Smooth muscle cell of the brain vasculature (primary cell): ENCODE measurements at places on chromosomes 7 and 10.
A peak's percentile ranks its signal among the peaks of the same experiment; 100 is the strongest.

GRCh38 chr7:66921396-66921917 is 432 bp downstream of the TMEM248 start:
- DNase-seq: no peak

DNA sequence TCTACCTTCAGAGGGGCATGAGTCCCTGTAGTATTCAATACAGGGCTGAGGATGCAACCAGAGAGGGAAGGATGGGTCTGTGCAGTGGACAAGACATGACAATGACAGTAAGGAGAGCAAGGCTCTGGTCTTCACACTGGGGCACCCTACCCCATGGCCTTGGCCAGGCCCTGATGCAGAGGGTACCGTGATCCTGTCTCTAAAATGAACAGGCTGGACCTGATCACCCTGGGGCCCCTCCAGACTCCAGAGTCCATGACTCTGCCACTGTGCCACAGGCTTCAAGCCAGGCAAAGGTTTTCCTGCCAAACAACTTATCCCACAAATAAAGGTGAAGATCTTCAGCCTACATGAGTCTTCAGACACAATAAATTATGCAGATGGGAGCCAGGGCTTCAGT is 4.9 kb downstream of the MAT1A start:
- no peak for DNase-seq

DNA sequence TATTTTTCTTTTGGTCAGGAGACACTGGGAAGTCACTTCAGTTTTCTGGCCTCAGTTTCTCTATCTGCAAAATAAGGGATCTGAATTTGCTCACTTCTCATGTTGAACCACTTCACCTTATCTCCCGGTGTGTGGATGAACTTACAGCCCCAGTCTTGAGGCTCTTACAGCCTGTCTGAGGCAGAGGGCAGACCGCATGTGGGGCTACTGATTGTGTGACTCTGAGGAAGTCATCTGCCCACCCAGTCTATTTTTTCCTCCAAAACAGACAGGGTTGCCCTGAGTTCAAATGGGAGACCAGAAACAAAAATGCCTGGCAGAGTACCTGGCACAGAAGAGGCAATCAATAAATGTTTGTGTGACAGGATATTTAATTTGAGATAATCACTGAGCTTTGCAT is 78.3 kb downstream of the LRMDA start:
- DNase-seq: no peak

- no peak for DNase-seq
Measured at GRCh38 chr10:55273946-55274345, 472.9 kb upstream of the PCDH15 start.

GRCh38 chr10:34015700-34016099 is 681.2 kb upstream of the NRP1 start:
- no peak for DNase-seq

GRCh38 chr7:31640381-31640780 is 46.6 kb upstream of the PPP1R17 start:
- no peak for DNase-seq

GRCh38 chr7:97145068-97145467 is 27.6 kb downstream of the SDHAF3 start:
- peak; percentile 21 for DNase-seq

GRCh38 chr7:107594961-107595737 is 15.1 kb downstream of the BCAP29 start:
- DNase-seq: no peak

DNA sequence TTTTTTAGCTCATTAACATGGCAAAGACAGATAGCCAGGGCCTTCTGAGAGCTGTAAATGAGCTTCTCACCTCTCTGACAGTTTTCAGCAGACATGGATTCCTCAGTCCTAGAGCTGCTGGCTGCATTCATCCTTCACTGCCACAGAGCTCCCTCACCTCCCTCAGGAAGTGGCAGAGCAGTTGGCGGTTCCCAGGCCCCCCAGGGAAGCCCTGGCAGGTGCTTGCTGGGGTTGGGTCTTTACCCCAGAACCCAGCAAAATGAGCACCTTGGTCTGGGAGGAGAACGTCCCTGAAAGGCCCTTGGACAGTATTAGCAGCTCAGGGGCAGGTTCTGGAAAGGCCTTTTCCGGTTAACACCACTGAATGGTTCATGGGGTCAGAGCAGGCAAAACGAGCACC is 288.0 kb downstream of the PTPRN2 start:
- no peak for DNase-seq

GRCh38 chr7:2872296-2872874 is 28.3 kb upstream of the GNA12 start:
- no peak for DNase-seq

GRCh38 chr7:16636555-16637101 is 8.9 kb downstream of the ANKMY2 start:
- DNase-seq: no peak

- DNase-seq: no peak
Measured at GRCh38 chr7:148894591-148894990, 10.5 kb upstream of the EZH2 start.

- DNase-seq: peak; percentile 83
Measured at GRCh38 chr7:32490127-32490796, at the start of gene LSM5. Gene LSM5 (minus strand): TSS chr7:32490380. CDS start chr7:32490365, 15 bp downstream.

GRCh38 chr7:45655539-45655938 is 81.4 kb downstream of the ADCY1 start:
- no peak for DNase-seq

DNA sequence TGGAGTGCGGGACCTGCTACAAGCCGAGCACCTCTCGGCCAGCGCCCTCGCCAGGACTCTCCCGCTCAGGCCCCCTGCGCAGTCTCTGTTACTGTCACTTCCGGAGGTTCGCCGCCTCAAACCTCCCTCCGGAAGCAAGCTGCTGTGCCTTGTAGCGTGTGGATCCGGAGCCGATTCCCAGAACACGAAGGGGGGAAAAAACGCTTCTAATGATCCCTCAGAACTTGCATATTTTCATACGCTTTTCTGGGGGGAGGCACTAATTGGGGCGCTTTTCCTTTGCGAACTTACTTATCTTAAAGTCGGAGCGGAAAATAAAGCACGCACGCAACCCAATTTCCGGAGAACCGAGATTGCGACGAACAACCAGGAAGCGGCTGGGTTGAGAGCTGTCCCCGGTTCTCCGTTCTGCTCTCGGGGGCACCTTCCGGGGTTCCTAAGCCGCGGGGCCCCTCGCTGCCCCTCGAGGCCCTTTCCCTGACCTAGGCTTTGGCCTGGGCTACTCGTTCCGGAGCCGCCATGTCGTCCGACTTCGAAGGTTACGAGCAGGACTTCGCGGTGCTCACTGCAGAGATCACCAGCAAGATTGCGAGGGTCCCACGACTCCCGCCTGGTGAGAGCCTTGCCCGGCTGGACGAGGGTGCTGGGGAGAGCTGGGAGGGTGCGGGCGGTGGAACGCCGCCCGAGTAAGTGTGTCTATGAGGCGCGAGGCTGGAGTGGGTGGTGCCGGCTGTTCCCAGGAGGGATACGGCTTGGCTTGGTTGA is at the start of the genes VTI1A and ZDHHC6:
Gene VTI1A (plus strand): TSS at position 361 of the 765 bp plus-strand sequence. CDS start 159 bp downstream, at position 520.
Gene ZDHHC6 (minus strand): TSS at position 60 of the 765 bp plus-strand sequence. CDS start 1,478 bp downstream, outside the sequence.
- peak; percentile 70 for DNase-seq

DNA sequence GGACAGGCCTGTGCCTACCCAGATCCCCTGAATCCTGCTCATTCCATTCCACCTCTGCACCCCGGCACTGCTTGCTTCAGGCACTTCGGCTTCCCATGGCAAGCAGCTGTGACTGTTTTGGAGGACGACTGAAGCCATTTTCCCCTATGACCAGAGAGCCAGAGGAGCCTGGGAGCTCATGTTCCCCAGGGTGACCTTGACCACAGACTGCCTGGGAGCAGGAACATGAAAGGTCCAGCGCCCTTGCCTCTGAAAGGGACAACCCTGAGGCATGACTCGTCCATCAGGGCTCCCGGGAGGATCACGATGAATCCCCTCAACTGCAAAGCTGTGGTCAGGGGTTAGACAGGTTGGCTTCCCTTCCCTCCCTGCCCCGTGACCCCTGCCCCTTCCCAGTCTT is 16.7 kb upstream of the HMX3 start:
- DNase-seq: no peak

DNA sequence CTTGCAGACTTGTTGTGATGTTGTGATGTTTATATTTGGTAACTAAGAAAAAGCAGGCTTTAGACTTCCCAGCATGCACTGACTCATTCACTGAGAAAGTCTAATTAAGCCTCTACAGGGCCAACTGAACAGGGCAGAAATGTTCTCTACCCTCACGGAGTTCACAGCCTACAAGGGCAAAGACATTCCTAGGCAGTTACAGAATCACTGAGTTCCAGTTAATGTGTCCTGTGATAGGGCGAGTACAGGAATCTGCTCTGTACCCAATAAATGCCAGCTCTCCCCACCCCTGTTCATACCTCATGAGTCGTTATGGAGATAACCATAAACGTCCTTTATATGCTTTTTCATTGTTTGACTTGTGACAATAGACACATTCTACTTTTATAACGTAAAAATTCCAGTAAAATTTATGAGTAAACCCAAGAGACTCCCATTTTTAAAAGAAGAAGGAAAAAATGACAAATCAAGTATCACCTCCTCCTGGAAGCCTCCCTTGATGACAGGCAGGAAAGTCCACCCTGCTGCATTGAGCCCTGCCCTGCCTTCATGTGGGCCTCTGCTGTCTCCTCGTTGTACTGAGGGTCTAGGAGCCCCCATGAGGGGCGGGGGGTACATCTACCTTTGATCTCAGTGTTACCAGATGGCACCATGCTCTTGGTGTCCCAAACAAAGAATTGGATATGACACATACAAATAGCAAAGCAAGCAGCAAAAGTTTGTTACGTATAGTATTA is 14.3 kb downstream of the MUC12 start:
- DNase-seq: no peak

DNA sequence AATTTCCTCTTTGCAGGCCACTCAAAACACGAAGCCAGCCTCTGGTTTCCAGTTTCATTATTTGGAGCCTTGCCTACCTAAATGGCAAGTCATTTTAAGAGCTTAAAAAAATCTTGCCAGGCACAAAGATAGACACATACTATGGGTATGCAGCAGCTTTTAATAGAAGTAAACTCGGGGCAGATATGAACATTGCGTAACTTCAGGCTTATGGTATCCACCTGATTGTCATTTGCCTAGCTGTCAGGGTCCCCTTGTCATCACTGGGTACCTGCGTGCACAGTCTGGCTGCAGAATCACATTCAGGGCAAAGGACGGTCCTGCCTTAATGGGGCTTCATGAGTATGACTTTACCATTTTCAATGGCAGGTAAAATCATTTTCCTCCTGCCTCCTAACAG is 466.1 kb upstream of the NRP1 start:
- no peak for DNase-seq

GRCh38 chr7:12431886-12432556 is 28.4 kb upstream of the VWDE start:
- no peak for DNase-seq

- no peak for DNase-seq
Measured at GRCh38 chr7:30702200-30702599, 19.9 kb upstream of the CRHR2 start.

DNA sequence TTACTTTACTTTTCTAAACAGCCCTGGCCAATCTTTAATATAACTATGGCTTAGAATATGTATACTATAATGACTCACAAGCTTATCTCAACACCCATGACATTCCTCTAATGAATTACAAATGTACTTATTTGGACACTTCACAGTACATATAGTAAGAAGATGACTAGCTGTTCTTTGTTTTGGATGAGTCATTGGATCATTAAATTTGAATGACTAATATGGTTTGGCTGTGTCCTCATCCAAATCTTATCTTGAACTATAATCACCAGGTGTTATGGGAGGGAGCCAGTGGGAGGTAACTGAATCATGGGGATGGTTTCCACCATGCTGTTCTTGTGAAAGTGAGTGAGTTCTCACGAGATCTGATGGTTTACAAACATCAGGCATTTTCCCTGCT is 807.5 kb upstream of the SORCS1 start:
- DNase-seq: no peak

GRCh38 chr7:151839451-151839921 is 37.4 kb downstream of the PRKAG2 start:
- DNase-seq: no peak

- no peak for DNase-seq
Measured at GRCh38 chr7:112449353-112449752, 907 bp upstream of the IFRD1 start.

DNA sequence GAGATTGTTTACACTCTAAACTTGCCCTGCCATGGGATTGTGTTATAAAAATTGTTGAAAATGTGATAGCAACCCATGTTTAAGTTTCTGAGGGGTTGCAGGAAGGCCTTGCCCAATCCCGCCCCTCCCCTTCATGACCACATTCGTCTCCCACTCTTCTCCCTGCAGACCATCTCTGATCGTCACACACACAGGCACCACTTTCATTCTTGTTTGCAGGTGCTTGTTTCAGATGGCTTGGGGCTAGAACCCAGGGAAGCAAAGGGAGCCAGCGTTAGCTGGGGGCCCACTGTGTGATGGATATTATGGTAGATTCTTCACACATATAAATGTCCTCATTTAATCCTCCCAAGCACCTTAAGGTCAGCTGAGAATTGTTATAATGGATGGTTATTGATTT is 286.7 kb upstream of the HABP2 start:
- no peak for DNase-seq

DNA sequence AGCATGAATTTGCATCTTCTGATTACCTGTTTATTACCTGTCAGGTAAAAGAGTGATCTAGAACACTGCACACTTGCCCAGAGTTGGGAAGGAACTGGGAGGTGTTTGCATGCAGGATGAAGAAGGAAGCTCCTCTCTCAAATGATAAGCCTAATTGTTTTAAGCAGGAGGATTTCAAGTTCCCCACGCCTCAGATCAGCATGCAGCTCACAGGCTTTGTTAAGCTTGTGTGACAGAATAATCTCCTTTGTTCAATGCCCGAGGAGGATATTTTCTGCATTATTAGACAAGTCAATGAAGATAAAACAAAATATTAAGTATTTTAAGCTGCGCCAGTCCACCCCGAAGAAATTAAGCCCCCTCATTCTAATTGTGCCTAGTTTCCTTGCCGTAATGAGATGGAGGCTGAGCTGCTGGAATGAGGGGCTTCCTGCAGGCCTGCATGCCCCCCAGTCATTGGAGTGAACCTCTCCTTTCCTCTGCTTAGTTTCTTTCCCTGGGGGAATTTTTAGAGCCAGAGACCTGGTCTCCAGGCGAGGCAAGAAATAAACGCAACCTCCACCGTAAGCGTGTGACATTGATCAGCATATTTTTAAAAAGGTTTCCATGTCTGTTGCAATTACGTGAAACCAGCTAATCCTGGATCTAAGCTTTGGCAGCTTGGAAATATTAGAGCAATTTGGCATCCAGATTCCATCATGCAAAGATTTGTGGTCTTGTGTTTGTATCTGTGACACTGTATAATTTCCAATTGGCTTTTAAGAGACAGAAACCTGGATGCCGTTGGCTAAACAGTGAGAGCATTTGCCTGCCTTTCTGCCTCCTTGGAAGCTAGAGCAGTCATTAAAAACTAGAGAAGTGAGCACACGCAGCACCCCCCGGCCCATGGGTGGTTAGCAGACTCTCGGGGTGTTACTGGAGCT is 376.0 kb downstream of the GALNT17 start:
- no peak for DNase-seq

DNA sequence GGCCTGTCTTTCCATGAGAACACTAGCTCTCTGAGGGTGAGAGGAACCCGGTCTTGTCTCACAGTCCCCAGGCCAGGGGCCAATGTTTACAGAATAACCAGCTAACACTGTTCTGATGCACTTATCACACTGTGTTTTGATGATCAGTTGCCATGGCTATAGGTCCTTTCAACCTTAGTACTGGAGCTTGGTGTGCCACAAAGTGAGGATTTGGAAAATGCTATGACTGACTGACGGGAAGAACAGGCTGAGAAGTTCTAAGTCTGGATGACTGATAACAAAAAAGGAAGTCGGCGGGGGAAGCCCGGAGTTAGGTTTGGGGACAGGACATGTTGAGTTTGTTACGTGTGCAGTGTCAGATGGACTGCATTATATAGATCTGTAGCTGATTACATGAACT is 141.8 kb downstream of the CTTNBP2 start:
- DNase-seq: no peak

GRCh38 chr7:45122975-45123860 is 11.7 kb upstream of the TBRG4 start:
- no peak for DNase-seq
